ENCODE measurements at places on chromosomes 5 and 9.

DNA sequence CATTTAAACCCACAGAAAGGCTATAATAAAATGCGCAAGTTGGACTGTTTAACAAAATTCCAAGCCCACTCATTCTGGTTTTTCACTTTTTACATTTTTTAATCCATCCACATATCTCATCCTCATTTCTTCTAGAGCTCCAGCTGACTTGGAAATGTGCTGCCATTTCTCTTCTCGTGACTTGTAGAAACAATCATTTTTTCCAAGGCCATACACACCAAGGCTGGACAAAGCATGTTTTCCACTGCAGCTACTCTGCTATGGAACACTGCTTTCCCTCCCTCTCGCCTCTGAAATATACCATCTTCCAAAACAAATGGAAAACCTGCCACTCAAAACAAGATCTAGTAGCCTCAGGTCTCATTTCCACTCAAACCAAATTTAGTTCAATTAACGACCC lies 141.1 kb downstream of the ESM1 start:
- DNase-seq = no peak

GRCh38 chr9:77648234-77649108 lies at the start of gene GNA14:
TSS of gene GNA14 (minus strand) at chr9:77648322. CDS start at chr9:77647793, 529 bp downstream.
- no peak for DNase-seq

DNA sequence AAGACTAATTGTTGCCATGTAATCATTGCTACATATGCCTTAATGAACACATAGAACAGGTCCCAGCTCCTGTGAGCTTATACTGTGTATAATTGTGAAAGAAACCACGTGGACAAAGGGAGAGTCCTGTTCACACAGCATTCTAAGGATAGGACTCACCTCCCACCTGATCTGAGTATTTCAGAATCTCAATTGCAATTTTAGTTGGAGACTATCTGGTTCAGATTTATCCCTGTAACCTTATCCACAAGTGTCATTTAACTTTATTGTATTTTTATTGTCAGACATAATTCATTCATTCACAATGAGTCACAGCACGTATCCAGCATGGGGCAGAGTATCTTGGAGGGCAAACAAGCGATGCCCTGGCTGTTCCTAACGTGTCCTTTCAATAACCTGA lies 448.3 kb downstream of the NTRK2 start:
- no peak for DNase-seq

DNA sequence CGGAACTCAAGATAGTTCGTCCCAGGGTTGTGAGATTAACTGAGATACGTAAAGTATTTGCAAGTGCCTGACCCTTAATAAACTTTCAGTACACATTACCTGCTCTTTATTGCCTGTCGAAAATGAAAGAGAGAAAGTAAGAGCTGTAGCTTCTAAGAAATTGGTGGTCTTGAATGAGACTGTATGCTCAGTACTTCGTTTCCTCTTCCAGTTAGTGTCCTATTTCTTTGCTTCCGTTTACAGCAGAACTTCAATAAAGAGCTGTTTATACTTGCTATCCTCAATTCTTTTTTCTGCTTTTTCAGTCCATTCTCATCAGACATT lies 534 bp downstream of the SRFBP1 start:
- no peak for DNase-seq

DNA sequence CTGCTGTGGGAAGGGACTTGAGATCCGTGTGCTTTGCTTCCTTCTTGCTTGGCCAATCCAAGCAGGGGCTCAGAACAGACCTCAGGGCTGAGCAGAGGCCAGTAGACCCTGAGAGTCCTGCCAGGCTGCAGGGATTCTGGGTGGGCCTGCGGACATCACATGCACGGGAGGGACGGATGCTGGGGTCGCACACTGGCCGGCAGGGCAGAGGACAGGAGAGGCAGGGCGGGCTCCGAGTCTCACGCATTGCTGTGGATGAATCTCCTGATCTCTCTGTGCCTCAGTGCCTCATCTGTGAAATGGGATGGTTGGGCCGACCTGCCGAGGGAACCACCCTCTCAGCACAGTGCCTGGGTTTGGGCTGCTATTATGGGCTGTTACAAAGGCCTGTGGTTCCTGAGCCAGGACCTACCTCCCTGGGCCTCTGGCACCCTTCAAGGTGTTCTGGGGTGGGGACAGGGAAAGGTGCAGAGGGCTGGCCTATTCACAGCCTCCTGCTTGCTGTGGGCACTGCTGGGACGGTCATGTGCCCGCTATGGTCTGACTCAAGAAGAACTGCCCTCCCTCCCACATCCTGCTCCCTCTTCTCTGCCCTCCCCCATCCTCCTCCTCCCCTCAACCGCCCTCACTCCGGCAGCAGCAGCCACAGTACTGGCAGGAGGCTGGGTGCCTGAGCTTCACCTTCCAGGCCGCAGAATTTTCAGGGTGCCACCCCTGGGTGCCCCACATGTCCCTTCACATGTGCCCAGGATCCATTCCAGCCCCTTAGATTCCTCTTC lies 43.3 kb downstream of the NCS1 start:
- no peak for DNase-seq

- DNase-seq = no peak
Measured at GRCh38 chr5:140821375-140822280, at the start of gene PCDHA5. TSS of gene PCDHA5 (plus strand) at chr5:140821613.

All from stimulated activated CD8-positive, alpha-beta memory T cell treated with anti-CD3 and anti-CD28 coated beads, Interleukin-4, amount 100 ng/mL, for 1 hour (primary cell).